ENCODE measurements at places on chromosomes 1 and 21.

GRCh38 chr1:153775458-153776327 is 486 bp downstream of the SLC27A3 start:
- peak; percentile 47 for DNase-seq

DNA sequence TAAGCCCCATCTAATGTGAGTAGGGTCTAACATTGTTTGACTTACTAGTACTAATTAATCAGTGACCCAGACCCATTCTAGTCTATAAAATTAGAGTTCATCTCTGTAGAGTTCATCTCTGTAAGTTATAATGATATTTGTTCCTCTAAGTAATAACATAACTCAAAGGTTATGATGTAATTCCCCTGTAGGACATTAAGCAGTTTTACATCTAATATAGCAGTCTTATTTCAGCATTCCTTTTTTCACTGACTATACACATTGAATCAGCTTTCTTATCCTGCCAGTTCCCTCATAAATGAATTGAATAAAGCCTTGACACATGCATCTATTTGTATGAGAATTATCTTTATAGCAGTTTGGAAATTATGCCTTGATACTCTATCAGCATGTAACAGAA is 90.9 kb downstream of the SH3GLB1 start:
- no peak for DNase-seq

DNA sequence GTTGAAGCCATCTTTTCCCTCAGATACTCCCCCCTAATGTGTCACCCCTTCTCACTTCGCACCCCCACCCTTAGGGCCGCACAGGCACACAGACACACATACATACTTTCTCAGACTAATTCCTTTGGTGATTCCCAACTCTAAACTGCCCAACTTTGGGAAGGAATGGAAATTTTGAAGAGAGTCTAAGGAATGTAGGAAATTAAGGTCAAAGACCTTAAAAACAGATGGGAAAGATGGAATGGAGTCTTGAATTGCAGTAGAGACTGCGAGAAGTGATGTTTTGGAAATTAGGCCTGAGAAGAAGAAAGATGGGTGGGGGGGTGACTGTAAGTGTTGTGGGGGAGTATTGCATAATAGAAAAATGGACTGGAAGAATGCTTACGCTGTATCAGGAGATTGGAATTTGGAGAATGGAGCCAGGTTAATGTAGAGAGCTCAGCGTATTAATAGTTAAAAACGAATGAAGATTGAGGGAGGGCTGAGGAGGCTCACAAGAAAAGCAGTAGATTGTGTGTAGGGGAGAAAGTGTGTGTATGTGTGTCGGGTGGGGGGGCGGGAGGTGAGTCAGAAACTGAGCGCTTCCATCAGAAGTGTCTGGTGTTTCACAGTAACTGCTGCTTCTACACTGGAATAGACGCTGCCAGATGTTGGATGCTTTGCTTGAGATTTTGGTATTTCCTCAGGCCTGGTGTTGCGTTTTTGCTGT is 1.7 kb downstream of the PIP5K1A start:
- DNase-seq: no peak

DNA sequence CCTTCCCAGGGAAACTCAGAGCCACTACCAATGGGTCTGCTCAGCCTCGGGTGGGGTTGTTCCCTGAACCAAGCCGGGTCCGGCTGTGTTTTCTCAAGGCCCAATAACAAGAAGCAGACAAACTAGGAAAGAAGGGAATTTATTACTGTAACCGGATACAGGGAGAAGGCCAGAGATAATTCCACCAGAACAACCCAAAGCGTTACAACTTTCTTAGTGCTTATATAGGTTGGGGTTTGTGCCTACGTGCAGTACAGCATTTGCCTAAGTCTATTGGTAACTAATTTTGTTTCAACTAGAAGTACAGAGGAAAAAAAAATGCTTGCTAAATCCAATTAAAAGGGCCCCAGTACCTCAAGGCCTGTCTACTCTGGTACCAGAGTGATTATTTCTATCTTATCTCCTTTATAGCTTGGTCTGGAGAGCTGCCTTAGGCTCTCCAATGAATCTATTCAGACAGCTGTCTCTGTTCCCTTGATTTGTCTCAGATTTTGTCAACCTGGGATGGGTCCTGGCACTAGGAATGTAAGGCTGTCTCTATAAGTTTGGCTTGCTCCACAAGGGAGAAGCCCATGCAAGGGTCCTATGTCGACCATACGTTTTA is 57.3 kb upstream of the CCDC190 start:
- DNase-seq: no peak

DNA sequence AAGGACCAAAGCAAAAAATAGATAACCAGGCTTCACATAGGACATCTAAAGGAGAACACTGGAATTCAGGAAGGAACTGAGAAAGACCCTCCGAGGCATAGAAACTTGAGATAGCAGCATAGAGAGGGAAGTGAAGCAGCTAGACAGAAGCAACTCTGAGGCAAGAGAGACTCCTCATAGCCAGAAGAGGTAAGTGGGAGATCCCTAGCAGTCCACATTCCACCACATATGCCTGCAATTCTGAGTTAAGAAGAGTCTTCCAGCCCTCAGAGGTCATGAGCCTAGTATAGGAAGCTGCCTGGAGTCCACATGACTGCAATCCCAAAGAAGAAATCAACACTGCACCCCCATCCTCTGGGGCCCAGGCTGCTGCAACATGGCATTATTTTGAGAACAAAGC is 13.9 kb upstream of the FGGY start:
- DNase-seq: no peak

DNA sequence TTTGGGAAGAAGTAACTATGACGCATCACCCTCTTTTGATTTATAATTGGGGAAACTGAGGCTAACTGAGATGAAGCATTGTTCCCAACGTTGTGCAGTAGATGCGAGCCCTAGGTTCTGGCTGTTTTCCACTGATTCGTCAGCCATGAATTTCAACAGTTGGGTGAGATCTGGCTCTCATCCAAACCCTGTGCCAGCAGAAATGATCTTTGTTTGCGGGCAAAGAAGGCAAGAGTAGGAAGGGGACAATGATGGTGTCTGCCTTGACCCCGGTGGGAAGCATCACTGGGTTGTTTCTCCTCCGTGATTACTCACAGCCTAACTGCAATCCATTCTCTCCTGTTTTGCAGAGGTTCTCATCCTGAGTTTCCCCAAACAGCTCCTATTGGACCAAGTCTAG is 142.3 kb downstream of the MIS18A start:
- no peak for DNase-seq
